Gastrocnemius medialis (tissue), 4 donors: ENCODE measurements at places on chromosomes 2 and 18.

- DNase-seq = no peak
These were observed 1009.9 kb upstream of the NXPH2 start for GRCh38 chr2:139790136-139790535.

- no peak for DNase-seq
These were observed 134.6 kb downstream of the BABAM2 start for GRCh38 chr2:28025123-28025522.

DNA sequence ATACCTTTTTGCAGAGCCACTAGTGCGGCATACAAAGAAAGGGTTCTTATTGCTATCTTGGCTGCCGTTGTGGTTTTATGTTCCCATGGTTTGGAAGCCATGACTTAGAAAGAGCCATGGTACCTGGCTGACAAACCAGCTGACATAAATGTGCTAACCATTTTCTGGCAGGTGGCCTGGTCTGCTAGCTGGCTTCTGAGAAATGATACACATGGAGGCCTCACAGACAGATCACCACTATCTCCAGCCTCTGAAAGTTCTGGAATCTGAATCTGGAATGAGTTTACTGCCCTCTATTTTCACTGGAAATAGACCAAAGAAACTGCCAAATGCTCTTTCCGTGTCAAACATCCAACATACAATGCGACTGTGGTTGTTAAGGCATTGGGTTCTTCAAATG is 123.7 kb downstream of the QPCT start:
- peak; percentile 82 for DNase-seq

DNA sequence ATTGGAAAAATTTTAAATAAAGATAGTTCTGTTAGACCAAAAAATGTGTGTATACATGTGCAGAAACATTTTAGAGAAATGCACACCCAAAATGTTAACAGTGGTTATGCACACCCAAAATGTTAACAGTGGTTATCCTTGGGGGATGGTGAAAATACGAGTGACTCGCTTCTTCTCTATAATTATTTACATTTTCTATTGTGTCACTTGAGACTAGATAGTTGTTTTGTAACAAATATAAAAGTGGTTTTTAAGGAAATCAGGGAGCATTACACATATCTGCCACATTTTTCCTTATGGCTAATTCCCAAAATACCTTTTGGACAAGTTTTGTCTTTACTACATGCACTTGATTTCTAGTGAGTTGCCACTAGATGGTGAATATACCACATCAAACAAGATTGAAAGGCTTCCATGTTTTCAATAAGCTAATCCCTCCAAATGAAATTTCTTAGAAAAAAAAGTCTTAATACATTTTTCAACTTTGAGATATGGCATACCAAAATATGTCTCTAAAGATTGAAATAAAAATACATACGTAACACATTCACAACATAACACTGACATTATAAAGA is 9.0 kb upstream of the HIBCH start:
- DNase-seq = no peak

DNA sequence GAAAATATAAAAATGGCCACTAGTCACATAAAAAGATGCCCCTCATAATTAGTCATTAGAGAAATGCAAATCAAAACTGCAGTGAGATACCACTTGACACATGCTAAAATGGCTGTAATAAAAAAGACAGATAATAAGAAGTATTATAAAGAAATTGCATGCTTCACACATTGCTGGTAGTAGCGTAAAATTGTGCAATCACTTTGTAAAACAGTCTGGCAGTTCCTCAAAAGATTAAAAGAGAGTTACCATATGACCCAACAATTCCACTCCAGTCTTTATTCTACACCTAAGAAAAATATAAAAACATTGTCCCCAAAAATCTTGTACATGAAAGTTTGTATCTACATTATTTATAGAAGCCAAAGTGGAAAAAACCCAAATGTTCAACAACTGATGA is 170.6 kb upstream of the FIGN start:
- DNase-seq = no peak

- peak; percentile 39 for DNase-seq
These were observed 119.6 kb upstream of the ARL5A start for GRCh38 chr2:151947813-151948165.

- DNase-seq = no peak
These were observed 46.4 kb downstream of the TEX51 start for GRCh38 chr2:126945118-126945517.

DNA sequence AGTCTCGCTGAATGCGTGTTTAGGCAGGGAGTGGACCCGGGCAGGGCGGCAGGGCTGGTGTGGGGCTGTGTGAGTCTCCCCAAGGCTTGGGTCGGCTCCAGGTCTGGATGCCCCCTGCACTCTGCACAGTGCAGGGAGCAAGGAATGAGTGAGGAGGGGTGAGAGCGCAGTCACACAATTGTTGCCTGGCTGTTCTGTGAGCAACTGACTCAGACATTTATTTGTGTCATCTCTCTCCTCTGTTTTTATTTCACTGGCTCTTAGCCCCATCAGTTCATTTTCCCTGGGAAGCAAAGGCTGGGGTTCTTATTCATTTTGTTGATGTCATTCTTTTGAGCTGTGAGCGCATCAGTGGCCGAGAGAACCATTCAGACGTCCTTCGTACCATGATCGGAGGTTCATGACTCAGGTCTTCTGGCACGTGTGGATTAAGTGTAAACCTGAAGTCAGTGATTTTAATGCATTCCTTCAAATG is 61.1 kb downstream of the GATA6 start:
- DNase-seq = no peak

GRCh38 chr2:95275151-95275515 is 884 bp downstream of the PROM2 start:
- DNase-seq = peak; percentile 2

DNA sequence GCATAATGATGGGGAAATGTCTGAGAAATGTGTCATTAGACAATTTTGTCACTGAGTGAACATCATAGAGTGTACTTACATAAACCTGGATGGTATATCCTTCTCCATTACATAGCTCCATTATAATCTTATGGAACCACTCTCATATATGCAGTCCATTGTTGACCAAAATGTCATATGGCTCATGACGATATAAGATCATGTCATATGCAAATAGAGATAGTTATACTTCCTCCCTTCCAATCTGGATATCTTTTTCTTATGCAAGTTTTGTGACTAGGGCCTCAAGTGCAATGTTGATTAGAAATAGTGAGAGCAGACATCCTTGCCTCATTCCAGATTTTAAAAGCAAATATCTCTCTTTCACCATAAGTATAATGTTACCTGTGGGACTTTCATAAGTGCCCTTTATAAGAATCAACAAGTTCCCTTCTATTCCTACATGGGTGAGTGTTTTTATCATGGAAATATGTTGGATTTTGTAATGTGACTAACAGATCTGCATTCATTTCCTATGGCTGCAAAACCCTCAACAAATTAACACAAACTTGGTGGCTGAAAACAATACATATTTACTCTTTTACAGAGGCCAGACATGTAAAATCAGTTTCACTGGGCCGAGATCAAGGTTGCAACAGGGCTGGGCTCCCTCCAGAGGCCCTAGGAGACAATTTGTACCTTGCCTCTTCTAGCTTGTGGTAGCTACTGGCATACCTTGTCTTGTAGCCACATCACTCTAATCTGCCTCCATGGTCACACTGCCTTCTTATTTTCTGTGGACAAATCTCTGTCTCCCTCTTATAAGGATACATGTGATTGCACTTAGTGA is 21.6 kb upstream of the SULT1C4 start:
- DNase-seq = no peak

DNA sequence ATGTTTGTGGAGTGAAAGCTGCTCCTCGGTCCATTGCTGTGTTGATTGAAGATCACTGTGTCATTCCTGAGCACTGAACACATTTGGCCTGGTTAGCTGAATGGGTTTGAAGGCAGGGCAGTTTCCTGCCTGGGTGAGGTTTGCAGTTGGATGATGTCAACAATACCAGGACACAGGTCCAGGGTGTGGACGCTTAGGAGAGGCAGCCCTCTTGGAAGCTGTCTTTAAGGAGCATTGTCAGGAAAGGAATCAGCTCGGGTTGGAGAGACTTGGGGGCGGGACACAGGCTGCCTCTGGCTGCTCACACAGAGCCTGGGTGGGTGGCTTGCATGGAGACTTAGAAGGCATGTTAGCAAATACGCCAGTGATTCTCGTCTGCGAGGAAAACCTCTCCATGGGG is 237.7 kb downstream of the SEPTIN10 start:
- peak; percentile 3 for DNase-seq

DNA sequence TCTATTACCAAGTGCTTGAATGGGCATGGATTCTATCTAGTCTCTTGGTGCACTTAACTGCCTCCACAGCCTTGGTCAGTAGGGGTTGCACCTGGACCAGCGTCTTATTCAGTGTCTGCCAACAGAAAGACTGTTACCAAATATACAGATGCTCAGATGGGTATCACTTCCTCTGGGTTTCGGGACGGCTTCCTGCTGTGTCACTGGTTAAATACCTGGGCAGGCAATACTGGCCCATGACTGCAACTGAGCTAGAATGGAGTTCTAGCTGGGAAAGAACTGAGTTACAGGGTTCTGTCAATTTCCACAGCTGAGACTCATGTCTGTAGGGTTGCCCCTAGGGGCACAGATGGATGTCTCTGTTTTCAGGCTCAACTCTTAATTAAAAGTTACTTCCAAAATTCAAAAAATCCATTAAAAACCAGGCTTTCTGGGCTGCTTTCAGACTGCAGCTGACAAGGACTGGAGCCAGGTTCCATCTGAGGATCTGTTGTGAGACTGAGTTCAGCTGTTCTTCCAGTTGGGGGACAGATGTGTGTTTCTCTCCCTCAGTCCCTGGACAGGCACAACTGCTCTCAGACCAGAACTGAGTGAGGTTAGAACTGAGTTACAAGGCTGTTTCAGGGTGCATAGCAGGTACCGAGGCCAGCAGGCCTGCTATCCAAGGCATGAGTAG is 789.6 kb upstream of the SLC8A1 start:
- DNase-seq = no peak

- DNase-seq = no peak
These were observed 137.4 kb downstream of the IKZF2 start for GRCh38 chr2:213013979-213014378.

- no peak for DNase-seq
These were observed 185.2 kb downstream of the ZFP36L2 start for GRCh38 chr2:43041173-43041591.

DNA sequence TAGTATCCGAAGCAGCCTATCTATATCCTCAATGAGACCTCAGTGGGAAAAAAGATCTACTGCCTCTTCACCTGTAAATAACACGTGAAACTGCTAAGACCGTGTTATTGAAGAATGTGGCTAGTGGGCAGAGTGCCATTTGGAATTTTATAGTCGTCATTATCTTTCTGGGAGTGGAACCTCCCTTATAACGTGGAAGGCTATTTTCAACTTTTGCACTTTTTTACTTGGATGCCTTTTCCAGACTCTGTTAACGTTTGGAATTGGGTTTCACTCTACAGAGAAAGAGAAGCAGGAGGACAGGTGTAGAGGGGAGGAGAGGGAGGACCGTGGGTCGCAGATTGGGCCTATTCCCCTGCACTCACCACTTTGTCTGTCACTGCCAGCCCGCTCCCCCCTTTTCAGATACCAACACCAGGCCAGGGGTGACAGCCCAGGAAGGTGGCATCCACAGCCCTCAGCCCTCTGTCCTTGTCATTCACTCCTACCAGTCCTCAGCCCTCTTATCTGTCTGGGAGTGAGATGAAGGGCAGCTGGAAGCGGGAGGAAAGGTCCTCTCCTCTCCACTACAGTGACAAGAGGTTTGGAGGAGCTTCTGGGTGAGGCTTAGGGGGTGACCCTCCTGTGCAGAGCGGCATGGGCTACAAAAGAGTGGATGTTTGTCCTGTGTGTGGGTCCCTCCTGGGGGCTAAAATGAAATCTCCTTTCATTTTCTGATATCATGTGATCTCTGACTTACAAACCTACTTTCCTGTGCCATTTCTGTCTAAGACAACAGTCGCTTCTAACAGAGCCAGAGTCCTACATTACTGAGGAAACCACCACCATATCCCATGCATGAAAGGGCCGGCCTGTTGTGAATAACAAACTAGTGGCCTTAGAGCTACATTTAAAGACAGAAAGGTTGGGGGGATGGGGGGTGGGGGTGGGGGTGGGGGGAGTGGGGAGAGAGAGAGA is 23.9 kb upstream of the CEP68 start:
- DNase-seq = no peak

- DNase-seq = no peak
These were observed 2156.0 kb upstream of the PIK3C3 start for GRCh38 chr18:39799006-39799405.

GRCh38 chr18:77772177-77772576 is 522.5 kb downstream of the GALR1 start:
- no peak for DNase-seq

DNA sequence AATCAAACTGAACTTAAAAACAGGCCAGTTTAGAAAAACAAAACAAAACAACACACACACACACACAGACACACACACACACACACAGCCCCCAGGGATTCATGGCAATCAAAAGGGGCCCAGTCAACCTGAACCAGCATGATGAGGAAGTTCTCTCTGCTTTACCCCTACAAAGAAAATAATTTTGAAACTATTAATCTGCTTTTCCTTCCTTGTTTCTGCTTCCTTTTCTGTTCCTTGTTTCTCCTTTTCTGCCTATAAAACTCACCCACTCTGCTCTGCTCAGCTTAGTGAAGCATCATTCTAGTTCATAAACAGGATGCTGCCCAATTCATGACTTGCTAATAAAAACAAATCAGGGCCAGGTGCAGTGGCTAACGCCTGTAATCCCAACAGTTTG is 203.1 kb downstream of the RAB3GAP1 start:
- DNase-seq = no peak
